ENCODE measurements at places on chromosomes 2 and 18. TPM values are rescaled to one million over a fixed set of nuclear protein-coding genes. Genes with fewer than 3 reads are reported as not detected.

DNA sequence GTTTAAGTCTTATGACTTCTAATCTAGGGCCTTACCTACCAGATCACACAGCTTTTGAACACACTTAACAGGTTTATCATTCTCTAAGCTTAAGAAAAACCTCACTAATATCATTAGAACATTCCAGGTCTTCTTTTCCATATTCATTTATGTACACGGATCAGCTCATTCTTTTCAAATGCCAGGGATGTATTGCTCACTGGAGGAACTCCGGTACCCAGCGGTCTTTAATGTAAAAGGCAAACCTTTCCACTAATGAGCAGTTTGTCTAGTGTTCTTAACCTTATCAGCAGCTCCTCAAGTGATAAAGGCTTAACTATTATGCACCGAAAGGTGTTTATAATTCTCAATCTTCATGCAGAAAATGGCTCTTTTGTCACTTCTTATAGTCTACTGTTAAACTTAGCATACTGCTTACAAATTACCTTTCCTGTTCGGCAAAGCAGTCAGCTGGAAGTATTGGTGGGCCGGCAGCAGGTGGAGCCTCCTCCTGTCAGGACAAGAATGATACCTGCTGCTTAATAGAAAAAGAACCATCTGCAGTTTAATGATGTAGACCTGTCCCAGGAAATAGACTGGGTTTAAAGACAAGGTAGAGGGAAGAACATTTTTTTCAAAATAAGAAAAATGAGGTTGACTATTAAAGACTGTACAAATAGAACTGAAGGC, 142.7 kb downstream of the FIGN start:
- DNase-seq, result no peak

The CCL20 gene
- total RNA-seq, result 1.0 TPM

- no peak for DNase-seq
These were observed 73.7 kb downstream of the MEIS1 start for GRCh38 chr2:66508484-66509071.

- no peak for DNase-seq
These were observed 900.5 kb upstream of the CRIM1 start for GRCh38 chr2:35454966-35455638.

The ADCY3 gene
- total RNA-seq, result 30.1 TPM

The ITPRIPL1 gene
- total RNA-seq, result 1.5 TPM

- DNase-seq, result no peak
These were observed 183.3 kb upstream of the TRIB2 start for GRCh38 chr2:12533337-12534005.

Measured in mucosa of gallbladder (tissue), 1 donor.